ENCODE measurements at places on chromosomes 13 and 19. TPM values are rescaled to one million over a fixed set of nuclear protein-coding genes. Genes with fewer than 3 reads are reported as not detected.

LILRB5 gene
- total RNA-seq, result not detected

RASGRP4 gene
- total RNA-seq, result not detected

MADCAM1 gene
- total RNA-seq, result 0.12 TPM

MYH14 gene
- total RNA-seq, result 0.39 TPM

TPTE2 gene
- not detected for total RNA-seq

GRIK5 gene
- total RNA-seq, result not detected

Data from RPMI7951 (cell line).